ENCODE measurements at places on chromosomes 7 and 10.
A peak's percentile ranks its signal among the peaks of the same experiment; 100 is the strongest.

GRCh38 chr7:1022356-1022755 lies 22.0 kb upstream of the GPR146 start:
- no peak for DNase-seq

- no peak for DNase-seq
Observed at GRCh38 chr7:2955269-2955668, 88.4 kb downstream of the CARD11 start.

GRCh38 chr7:71096351-71096750 lies 35.6 kb upstream of the GALNT17 start:
- DNase-seq = no peak

GRCh38 chr7:44767134-44767911 lies 18.7 kb downstream of the ZMIZ2 start:
- no peak for DNase-seq

GRCh38 chr10:17805921-17806577 lies 3.1 kb upstream of the MRC1 start:
- no peak for DNase-seq

DNA sequence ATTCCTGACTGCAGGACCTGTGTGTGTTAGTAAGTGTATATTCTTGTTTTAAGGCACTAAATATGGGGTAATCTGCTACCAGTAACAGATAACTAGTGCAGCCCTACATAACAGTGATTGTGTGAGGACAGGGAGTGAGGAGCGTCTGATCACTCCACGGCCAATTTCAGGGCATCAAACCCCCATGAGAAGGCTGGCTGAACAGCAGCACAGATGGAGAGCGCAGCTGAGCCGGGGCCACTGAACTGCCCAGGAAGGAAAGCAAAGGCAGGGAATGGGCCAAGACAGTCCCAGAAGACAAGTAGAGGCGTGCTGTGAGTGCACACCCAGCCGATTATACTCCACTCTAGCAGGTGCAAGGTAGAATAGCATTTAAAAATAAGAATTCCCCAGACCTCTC lies 157.1 kb upstream of the CHST15 start:
- DNase-seq = no peak

- no peak for DNase-seq
Observed at GRCh38 chr7:3493499-3493898, 192.4 kb downstream of the SDK1 start.

DNA sequence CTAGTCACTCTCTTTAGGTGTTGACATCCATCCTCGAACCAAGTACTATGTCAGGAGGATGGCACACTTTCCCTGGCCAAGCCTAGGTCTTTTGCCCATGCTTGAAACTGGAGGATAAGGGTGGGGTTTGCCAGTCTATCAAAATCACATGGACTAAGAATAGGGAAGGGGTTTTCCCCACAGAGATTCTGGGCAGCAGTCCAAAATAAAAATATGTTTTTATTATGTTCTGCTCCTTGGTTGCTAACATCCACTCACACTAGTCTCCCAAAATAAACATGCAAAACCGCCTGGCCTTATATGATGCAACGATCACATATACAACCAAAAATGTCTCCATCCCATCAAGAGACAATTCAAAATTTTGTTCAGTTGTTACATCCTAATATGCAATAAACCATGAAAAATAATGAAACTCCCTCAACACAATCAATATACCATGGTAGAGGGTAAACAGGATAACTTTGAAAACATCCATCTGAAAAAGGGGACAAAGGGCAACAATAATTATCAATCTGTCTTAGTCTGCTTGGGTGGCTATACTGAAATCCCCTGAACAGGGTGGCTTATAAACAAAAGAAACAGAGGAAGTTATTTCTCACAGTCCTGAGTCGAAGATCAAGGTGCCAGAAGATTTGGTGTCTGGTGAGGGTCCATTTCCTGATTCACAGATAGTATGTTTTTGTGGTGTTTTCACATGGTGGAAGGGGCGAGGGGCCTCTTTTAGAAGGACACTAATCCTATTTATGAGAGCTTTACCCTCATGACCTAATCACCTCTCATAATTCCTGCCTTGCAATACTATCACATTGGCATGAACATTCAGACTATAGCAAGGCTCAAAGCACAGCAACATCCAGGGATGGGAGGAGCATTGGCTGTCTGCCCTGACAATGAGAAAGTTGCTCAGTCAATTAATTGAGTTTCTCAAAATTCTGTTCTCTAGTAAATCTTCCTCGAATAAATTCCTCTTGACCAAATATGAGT lies 159.3 kb downstream of the ETV1 start:
- DNase-seq = no peak

GRCh38 chr10:95532536-95532935 lies 28.6 kb downstream of the SORBS1 start:
- DNase-seq = no peak

GRCh38 chr10:94076325-94076841 lies 82.7 kb downstream of the PLCE1 start:
- peak; percentile 48 for DNase-seq

- DNase-seq = no peak
Observed at GRCh38 chr7:23607130-23607529, 9.9 kb downstream of the CCDC126 start.

GRCh38 chr7:151520419-151521261 lies 945 bp upstream of the RHEB start:
- DNase-seq = no peak

DNA sequence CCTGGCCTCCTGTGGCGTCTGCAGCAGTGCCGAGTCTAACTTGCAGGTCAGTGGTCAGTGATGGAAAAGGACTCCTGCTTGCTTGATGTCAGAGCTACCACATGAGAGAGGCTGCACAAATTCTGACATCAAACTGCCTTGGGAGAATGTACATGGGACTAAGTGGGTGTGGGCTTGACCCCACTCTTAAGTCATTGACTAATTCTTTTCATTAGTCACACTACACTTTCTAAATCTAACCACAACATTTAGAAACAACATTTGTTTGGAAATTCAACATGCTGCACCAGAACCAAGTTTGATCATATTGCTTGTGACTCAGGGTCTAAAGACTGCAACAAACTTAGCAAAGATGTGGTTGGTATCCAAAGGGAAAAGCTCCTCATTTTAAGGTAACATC lies 24.4 kb upstream of the CDC14C start:
- DNase-seq = no peak

DNA sequence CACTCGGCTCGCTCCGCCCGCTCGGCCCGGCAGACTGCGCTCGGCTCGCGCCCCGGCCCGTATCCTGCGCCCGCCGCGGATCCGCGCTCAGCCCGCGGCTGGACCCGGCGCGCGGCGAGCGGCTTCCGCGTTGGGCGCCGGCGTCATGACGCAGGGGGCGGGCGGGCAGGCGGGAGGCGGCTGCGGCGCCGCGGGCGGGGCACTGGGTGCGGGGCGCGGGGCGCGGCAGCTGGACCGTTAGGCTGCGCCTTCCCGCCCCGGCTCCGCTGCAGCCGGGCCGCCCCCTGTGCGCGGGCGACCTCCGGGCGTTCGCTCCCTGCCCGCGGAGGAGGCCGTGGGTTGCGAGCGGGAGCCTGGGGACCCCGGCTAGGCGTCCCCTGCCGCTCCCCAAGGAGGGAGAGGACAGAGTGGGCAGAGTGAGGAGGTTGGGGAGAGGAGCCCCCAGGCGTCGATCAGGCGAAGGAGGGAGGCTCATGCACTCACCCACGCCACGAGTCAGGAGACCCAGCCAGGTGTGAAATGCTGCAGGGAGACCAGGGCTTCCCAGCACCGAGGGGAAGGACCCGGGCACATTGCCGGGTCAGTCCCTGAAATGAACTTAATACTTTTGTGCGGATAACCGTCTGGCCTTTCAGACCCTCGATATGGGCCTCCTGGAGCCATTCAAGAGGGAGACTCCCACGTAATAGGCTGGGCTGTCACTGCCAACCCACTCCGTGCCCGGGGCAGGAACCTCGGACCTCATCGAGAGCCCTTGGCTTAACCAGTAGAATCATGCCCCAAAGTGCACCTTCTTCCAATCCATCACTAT lies at the start of gene PIP4K2A:
TSS of gene PIP4K2A (minus strand) at position 100 of the 811 bp plus-strand sequence. CDS start 252 bp downstream, outside the sequence.
- peak; percentile 81 for DNase-seq

DNA sequence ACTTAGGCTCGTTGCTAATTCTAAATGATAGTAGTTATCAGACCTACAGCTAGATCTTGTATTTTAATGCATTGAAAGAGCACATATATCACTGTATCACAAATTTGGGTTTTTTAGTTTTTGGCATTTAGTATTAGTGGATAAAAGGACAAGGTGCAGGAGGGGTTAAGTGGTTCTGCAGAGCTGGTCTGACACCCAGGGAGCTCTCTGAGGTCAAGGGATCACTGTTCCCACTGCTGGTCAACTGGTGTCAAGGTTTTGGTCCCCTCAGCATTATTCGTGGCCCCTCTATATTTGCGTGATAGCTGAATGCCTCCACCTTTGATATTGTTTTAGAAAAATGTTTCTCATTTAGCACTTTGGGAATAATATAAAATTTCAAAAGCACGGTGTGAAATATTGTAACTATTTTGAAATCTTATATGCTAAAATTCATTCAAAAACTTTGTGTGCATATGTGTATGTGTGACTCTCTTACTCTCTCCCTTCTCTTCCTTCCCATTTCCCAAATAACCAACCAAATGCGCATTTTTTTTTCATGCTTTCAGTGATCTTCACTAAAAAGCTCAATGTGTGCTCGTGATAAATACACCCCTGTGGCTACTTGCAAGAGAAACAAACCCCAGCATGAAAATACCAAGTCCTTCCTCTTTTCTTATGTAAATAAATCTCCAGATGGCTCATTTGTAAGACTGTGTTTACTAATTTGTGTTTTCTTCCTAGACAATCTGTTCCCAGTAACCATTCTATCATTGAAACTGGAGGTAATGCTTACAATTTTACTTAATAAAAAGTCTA lies 309.2 kb downstream of the FGFR2 start:
- DNase-seq = no peak

GRCh38 chr7:105943486-105943885 lies 19.6 kb upstream of the CDHR3 start:
- no peak for DNase-seq

GRCh38 chr10:58754469-58755339 lies 242.0 kb downstream of the BICC1 start:
- no peak for DNase-seq

- DNase-seq = no peak
Observed at GRCh38 chr7:38637957-38638356, 6.8 kb upstream of the AMPH start.

GRCh38 chr7:69349291-69349690 lies 249.0 kb upstream of the AUTS2 start:
- DNase-seq = no peak

- no peak for DNase-seq
Observed at GRCh38 chr10:77553311-77553710, 84.3 kb downstream of the KCNMA1 start.

DNA sequence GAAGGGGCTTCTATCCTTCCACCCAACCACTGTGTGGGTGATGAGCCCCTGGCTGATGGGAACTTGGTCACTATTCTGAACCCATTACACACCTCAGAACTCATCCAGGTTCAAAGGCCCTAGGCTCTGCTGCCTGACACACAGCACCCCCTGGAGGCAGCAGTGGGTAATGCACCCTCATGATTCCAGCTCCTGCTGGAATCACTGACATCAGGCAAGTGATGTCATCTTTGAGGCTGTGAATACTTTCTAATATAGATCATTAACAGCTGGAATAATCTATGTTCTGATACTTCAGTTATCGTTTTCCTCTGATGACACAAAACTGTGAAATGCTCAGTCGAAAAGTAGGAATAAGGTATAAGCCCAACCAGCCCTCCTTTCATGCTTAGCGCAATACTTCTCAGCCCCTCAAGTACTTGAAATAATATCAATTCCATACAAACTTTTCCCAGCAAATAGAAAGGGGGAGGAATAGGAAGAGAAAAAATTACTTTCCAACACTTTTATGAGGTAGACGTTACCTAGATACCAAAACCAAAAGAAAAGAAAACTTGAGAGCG lies 7.5 kb upstream of the RBP3 start:
- peak; percentile 81 for DNase-seq

DNA sequence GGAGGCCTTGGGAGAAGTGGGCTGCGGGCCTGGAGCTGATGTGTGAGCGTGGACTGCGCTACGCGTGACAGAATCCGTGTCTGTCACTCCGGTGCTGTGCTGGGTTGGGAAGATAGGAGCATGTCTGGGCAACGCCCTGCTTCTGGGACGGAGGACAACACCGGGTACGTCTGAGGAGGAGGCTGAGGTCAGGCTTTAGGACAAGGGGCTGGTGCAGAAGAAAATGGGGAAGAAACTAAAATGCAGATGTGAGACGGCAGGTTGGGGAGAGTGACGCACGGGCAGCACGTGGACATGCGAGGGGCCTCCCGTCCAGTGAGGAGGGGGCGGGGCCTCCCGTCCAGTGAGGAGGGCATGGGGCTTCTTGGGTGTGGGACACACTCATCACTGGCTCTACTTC lies 207.4 kb downstream of the DNAJB6 start:
- no peak for DNase-seq

GRCh38 chr10:36903040-36903439 lies 222.4 kb upstream of the ANKRD30A start:
- DNase-seq = no peak

DNA sequence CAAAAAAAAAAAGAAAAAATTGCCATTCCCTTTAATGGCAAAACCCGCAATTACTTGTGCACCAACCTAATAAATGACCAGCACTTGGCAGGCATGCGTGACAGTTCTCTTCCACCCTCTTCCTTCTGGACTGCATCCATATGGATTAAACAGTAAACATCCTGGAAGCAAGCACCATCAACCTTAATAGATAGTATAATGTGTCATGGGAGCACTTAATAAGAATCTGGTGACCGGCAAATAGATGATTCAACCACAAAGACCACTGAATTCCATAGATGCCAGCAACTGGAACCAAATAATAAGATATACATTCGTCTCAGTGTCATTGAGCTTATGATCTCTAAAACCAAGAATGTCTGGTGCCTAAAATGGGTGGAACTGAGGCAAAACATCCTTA lies 610.2 kb downstream of the CALN1 start:
- no peak for DNase-seq

DNA sequence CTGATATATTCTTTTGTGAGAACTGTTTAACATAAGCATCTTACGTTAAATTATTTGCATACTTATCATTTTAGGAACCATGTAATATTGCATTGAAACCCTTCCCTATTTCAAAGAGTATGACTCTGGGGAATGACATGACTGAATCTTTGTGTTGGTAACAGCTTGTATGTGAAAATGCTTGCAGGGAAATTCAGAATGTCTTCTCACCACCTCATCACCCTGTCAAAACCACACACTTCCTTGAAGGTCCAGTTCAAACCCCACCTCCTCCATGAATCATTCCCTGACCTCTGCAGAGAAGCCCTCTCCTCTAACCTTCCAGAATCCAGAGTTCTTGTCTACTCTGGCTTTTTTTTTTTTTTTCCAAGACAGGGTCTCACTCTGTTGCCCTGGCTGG lies 26.3 kb upstream of the NKX2-3 start:
- DNase-seq = no peak

GRCh38 chr7:80967917-80968297 lies 49.1 kb upstream of the SEMA3C start:
- no peak for DNase-seq

DNA sequence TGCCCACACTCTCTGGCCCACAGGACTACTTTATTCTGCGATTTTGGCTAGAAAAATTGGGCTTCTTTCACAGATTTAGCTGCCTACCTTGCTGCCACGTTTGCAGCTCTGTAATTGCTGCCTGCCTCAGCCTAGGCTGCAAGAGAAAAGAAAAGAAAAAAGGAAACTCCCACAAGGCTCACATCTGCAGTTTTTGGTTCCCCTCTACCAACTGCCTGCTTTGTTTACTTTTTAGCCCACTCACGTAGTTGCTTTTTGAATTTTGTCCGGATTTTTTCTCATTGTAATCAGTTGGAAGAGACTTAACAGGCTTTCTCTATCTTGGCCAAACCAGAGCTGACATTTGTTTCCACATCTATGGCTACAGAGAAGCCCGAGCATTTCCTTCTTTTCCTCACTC lies 24.3 kb downstream of the SUN3 start:
- no peak for DNase-seq

Data from HuH-7 (cell line).